Immature natural killer cell (primary cell): ENCODE measurements at places on chromosomes 7 and 10.

DNA sequence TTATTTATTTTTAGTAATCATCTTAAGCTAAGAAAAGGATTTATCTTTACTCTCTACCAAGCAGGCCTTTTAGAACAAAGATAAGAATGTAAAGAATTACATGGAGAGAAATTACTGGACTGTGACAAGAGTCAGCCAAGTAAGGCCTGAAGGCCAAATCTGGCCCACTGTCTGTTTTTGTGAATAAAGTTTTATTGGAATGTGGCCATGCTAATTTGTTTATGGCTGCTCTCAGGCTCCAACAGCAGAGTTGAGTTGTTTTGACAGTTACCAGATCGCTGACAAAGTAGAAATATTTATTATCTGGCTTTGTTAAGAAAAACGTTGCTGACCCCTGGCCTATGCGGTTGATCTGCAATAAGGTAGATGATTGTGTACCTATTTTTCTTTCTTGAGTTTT lies 6.1 kb downstream of the ARID5B start:
- DNase-seq = no peak

DNA sequence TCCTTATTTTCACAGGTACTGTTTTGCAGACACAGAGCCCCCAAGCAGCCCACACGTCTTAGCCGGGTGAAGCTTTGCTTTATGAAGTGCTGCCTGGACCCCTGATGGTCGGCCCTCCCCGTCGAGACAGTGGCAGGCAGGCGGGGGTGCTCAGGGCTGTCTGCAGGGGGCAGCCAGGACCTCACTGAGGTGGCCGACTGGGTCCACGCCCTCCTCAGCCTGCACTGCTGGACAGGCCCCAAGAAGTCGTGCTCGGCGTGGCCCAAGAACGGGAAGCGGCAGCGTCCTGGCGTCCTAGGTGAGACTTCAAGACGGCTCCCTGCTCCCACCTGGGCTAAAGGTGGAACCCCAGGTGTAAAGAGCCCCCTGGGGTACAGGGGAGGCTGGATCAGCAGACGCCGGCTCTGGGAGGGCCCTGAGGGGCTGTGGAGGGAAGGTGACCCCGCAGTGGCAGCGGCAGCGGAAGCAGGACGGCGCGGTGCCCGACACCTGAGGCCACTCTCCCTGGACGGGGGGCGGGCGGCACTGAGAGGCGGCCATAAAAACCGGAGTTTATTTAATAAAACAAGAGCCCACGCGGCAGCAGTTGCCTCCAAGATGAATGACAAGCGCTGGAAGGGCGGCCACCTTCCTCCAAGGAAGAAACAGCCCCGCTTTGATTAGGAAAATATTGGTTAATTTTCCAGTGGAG lies 179.4 kb downstream of the ELFN1 start:
- no peak for DNase-seq

- no peak for DNase-seq
Measured at GRCh38 chr7:106693677-106694353, 32.9 kb upstream of the CCDC71L start.

DNA sequence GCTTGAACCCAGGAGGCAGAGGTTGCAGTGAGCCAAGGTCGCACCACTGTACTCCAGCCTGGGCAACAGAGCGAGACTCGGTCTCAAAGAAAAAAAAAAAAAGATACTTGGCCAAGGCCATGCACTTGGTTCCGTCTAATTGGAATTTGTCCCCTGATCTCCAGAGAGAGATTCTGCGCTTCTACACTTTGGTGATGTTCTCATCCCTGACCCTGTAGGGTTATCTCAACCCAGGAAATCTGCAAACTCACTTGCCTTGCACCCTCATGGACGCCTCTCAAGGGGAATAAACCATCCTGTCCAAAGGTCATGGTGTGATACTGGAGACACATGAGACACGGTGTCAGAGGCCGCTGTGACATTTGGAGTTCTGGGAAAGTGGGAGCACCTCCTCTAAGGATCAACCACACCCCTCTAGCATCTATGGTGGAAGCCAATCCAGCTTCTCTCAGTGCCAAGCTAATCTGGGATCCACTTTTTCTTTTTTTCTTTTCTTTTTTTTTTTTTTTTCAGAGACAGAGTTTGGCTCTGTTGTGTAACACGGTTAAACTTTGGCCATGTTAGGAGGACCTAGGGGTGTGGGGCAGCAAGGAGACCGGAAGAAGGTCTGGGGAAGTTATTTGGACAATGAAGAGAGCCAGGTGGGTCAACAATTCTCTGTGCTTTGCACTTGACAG lies 7.8 kb upstream of the POR start:
- no peak for DNase-seq

DNA sequence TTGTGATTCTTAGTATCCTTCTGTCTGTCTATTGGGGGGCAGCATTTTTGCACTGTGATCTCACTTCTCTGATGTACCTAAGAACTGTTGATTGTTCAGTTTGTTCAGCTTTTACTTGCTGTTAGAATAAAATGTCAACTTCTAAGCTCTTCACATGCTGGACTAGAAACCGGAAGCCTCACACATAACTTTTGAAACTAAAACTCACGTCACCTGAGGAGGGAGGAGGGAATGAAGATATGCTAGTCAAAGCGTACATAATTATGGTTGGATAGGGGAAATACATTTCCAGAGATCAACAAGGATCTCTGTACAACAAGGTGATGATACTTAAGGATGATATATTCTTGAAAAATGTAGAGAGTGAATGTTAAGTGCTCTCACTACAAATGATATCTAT lies 609.7 kb downstream of the INHBA start:
- no peak for DNase-seq

GRCh38 chr7:134892963-134893362 lies 93.3 kb upstream of the AGBL3 start:
- DNase-seq = no peak

- no peak for DNase-seq
Measured at GRCh38 chr10:35564341-35564968, 40.7 kb upstream of the GJD4 start.

GRCh38 chr7:14228341-14228740 lies 238.9 kb upstream of the ETV1 start:
- no peak for DNase-seq

DNA sequence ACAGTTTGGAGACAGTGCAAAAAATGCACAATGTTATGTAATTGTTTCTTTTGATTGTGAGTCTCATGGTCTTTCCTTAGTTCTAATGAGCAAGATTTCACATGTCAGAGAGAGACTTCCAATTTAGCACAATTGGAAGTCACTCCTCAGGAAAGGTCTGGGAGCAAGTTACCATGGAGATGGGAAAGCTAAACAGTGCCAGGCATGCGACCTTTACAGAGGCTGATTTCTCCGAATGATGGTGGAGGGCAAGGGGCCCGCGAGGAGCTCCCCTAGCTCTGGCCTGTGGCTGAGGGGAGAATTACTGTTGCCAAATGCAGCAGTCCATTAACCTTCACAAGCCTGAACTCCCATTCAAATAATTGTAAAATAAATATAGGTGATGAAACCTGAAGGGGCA lies 59.3 kb downstream of the CDCA7L start:
- DNase-seq = no peak

DNA sequence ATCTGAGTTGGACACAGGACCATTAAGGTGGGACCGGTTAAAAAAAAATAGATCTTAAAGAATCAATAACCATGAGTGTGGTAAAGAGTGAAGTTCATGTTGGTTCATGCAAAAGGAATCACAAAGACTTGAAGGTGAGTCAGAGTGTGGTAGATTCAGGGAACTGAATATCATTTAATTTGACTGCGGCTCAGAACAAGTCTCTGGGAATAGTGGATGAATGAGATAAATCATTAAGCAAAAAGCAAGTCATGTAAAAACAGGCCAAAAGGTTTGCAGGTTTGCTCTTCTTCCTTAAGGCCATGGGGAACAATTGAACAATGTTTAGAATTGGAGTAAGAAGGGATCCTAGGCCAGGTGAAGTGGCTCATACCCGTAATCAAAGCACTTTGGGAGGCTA lies 385.8 kb downstream of the ETV1 start:
- DNase-seq = no peak

DNA sequence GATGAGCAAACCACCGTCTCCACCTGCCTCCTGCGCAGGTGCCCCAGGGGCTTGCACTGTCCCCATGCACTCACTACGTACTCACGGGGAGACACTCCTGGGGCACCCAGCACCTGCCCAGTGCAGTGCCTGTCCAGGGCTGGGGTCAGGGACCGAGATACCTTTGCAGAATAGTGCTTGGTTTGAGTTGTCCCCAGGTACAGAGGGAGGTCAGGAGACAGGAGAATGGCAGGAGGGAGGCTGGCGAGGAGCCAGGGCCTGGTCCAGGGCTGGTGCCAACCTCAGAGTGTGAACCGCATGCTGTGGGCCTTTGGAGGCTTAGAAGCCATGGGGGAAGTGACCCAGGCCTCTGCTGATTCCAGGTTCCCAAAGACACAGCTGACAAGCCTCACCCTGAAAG lies 110.1 kb upstream of the GPR26 start:
- no peak for DNase-seq

DNA sequence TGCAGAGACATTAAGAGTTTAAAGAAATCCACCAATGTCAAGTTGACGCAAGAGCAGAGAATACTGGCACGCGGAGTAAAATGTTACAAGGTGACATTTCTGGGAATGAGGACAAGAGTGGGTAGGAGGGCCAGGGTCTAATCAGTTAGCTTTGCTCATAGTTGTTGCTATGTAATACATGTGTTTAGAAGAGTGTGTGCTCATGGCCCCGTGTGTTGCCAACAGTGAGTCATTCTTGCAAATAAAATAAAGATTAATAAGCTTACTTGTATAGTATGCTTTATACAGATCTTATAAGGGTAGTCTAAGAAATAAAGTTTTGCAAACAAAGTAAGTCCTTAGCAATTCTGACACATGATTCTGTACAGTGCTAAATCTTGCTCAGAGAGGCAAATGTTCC lies 64.5 kb downstream of the DNMBP start:
- DNase-seq = no peak

- DNase-seq = no peak
Measured at GRCh38 chr10:57963546-57963945, 304.1 kb downstream of the IPMK start.

DNA sequence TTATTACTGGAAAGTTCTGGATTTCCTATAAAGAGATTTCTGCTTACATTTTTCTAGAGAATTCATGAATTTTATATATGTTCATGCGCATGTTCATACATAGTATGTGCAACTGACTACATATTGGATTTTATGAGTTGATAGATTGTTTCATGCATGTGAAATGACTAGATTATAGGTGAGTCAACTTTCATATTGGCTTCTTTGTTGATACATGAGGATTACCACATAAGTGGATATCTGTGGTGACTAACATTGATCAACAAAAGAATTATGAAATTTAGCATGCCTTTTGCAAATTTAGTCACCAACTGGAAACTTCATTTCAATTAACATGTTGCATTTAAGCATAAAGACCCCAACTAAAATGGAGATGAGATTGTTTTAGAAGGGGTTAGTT lies 99.0 kb downstream of the GNAT3 start:
- no peak for DNase-seq

DNA sequence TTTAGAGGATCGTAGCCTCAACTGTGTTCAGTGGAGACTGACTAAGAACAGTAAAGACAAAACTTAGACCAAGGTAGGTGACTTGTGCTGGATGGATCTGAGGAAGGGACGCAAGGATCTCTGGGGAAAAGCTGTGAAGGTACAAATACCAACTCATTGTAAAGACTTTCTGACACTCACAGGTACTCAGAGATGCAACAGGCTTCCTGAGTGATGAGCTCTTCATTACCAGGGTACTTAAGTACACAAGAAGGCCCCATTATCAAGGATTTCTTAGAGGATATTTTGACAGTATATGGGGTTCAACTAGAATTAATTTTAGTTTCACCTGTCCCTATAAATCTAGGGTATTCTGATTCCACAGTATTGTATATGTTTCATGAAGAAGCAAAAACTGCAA lies 440.7 kb downstream of the PLXDC2 start:
- no peak for DNase-seq

DNA sequence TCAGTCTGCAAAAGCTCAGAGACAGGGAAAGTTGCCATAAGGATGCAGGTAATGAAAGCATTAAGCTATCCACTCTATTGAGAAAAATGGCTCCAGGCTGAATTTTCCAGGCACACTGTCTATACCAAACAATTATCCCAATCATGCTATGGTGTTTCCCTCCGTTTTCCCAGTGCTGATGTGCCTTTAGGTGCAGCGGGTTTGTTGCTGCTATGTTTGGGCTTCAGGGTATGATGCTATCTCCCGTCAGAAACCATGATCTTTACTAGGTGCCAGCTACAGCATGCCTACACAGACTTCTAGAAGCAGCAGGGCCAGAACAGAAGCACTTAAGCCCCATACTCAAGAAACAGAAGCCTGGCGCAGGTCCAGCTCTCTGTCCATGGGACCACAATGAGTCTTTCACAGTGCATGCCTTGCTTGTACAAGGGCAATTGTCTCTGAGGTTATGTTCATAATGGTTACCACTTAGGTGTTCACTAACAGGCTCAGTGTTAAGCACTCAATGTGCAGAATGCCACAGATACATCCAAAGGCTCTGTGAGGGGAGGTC lies 19.4 kb downstream of the STEAP1B start:
- DNase-seq = no peak

DNA sequence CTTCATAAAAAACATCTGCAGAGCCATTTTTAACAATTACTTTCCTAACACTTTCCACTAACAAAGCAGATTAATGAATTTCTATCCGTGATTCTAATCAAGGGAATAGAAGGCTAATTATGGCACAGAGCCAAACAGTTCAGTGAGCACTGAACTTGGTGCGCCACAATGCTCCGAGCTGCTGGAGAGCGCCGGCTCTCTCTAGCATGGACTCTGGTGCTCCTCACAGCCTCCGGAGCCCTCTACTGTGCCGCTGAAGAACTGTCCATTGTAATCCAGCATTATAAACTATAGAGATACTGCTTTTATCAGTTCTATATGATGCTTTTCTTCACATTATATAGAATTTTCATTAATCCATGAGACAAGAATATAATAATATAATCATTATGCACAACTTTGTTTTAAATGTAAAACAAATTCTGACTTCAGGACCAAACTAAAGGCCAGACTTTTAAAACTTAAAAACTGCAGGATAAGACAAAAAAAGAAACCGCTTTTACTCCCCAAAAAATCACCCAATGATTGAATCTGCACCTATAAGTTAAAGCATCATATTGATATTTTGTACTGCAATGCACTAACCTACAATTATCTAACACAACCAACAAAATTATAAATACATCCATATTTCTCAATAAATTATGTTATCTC lies 123.6 kb downstream of the RNF32 start:
- no peak for DNase-seq

- DNase-seq = no peak
Measured at GRCh38 chr10:69434926-69435325, 16.3 kb upstream of the TSPAN15 start.

DNA sequence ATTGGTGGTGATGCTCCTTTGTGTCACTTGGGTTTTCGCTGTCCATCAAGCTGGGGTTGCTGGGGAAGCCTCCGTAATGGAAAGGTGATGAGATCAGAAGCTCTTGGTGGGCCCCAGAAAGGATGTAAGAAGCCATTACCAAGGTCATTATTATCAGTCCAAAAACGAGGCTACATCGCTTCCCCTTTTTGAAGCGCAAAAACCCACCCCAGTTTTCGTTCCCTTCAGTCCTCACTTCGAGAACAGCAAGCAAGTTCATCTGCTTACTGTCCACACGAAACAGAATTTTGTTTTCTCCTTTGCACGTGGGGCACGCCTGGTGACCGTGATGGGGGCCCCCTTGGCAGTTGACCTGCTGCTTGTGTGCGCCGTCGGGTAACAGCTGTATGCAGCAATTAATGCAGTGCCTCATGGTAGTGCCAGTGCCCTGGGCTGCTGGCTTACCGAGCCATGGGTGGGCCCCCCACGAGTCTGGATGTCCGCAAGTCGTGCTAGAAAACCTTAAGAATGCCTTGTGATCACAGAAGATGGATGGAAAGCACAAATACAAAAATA lies 47.5 kb downstream of the CHST15 start:
- no peak for DNase-seq

- DNase-seq = no peak
Measured at GRCh38 chr7:27172315-27172774, 1.8 kb downstream of the HOXA10 start.
